NCI-H1694 (cell line): ENCODE measurements at places on chromosomes 11 and 22.

- no peak for DNase-seq
Observed at GRCh38 chr11:79007771-79008402, 432.9 kb downstream of the TENM4 start.

DNA sequence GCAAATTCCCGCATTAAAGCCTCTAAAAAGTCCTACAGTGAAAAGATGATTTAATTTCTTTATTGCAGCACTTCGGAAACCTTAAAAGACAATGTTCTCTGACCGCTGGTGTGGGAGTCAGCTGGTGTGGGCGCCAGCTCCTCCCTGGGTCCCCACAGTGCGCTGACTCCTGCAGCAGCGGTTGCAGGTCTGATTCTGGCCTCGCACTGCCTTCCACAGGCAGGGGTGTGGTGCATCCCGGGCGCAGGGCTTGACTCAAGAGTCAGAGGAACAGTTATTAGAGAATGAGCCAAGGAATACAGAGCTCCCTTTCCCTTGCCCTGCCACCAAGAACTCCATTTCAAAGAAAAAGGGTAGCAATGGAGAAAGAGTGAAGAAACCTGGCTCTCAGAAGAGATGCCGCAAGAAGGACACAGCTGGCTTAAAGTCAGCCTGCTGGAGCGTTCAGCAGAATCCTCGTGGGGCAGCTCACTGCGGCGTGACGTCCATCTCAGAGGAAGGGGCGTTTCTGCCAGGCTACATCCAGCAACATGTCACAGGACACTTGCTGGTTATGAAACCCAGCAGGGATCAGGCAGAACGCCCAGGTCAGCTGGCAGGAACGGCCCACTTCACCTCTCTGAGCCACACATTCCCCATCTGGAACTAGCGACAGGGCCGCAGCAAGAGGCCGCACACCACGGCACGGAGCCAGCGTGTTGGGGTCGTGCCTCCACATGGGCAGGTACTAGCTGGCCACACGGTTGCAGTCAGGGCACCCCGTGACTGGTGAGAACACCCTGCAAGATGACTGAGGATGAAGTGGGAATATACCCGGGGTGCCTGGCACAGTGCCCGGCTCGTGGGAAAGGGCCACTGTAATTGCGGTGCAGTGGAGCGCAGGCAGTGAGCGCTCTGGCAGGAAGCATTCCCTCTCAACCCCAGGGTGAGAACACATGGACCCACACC lies 18.1 kb upstream of the EFCAB6 start:
- no peak for DNase-seq

- no peak for DNase-seq
Observed at GRCh38 chr11:126363706-126364248, 8.3 kb downstream of the ST3GAL4 start.

DNA sequence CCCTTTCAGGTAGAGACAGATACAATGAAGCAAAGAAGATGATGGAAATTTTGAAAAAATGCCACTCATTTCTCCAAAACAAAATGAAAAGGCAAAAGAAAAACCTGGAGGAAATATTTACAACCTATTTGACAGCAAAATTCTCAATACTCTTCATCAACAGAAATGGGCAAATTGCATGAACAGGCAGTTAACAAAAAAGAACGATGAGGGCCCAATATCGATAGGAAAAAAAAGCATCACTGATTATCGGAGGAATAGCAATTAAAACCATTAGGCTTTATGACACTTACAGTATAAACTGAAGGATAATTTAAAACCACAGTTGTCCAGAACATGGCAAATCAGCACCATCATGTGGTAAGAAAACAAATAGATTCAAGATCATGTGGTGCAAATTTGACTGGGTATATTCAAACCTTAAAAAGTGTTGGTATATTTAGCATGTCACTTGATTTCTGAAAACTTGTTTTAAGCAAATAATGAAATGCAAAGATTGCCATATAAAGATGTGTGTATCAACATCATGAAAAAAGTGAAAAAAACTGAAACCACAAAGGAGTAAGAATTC lies 222.9 kb downstream of the BRD1 start:
- no peak for DNase-seq

DNA sequence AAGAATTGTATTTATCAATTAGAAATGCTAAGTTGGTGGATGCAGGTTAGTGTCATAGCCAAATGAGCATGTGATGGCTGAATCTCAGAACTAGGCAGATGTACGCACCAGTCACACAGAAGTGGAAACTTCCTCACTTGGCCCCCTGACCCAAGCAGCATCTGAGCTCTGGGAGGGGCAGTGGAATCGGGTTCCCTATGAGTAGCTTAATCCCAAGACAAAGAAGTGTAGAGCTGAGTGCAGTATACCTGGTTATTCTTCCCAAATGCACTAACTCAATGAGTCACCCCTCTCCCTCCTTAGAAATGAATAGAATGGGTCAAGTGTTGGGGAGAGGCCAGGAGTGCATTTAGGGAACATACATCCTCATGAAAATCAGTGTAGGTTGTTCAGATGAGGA lies 224.6 kb downstream of the FAT3 start:
- no peak for DNase-seq

- DNase-seq, result no peak
Observed at GRCh38 chr11:64185175-64185692, 737 bp upstream of the STIP1 start.

DNA sequence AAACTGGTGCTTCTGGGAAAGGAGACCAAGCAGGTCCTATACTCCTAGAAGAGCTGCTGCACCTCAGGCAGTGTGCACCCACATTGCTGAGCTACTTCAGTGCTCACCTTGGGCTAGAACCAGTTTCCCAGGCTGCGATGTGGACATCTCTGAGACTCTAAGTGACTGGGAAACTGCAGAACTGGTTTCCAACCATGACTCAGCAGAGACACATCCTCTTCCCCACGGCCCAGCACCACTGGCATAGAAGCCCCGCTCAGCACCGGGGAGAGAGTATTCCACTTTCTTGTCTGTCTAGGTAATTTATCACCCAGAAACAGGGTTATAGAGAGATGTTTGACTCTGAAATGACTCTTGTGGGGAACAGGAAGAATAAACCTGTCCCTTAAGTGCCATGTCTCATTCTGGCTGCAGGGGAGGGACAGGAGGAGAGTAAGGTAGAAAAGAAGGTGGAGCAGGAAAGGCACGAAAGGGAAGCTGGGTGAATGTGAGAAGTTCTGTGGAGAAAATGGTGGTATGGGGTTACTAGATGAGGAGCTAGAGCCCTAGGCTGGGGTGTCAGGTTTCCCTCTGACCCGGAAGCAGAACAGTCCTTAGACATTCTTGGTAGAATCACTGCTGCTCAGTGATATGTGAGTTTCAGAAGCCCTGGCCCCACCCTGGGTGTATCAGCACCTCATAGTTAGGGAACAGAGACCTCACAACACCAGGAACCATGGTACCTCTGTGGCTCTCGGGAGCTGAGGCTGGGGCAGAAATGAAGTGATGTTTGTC lies 340.4 kb upstream of the NCAM1 start:
- no peak for DNase-seq

DNA sequence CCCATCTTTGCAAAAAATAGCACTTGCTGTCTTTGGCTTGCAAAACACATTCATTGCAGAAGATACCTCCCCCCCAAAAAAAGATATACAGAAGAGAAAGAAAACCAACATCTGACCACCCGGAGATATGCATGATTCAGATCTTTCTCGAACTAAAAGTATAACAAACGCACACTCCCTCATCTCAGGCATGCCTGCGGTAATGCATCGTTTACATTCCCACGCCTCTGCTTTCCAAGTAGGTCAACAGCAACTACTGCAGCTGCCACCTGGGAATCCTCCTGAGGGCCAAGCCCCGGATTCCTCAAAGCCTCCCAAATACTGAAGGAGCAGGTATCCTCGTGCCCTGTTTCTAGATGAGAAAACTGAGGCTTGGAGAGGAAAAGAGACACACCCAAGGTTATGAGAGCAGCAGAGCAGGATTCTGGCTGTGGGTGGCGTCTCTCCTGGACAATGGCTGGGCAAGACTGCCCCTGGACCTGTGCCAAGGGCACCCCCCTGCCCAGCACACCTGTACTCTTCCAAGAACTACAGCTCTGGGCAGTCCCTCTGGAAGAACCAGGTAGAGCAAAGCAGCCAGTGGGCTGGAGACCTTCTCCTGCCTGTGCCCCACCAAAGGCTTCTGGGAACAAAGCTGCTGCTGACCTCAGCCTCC lies 38.1 kb downstream of the NUP50 start:
- DNase-seq, result no peak

DNA sequence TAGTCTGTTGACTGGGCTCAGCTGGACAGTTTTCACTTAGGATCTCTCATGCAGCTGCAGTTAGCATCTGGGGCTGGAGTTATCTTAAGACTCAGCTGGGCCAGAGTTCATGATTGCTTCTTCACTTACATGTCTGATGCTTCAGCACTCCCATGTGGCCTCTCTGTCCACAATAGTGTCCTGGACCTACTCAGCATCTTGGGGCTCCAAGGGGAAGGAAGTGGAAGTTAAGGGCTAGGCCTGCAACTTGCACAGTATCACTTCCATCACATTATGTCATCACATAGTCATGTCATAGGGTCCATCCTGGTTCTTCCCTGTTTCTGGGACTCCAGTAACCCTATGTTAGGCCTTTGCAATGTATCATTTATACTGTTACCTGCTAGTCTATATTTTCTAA lies 115.9 kb downstream of the C11orf65 start:
- DNase-seq, result no peak

GRCh38 chr11:61771195-61771894 lies 18.9 kb downstream of the MYRF start:
- DNase-seq, result no peak

DNA sequence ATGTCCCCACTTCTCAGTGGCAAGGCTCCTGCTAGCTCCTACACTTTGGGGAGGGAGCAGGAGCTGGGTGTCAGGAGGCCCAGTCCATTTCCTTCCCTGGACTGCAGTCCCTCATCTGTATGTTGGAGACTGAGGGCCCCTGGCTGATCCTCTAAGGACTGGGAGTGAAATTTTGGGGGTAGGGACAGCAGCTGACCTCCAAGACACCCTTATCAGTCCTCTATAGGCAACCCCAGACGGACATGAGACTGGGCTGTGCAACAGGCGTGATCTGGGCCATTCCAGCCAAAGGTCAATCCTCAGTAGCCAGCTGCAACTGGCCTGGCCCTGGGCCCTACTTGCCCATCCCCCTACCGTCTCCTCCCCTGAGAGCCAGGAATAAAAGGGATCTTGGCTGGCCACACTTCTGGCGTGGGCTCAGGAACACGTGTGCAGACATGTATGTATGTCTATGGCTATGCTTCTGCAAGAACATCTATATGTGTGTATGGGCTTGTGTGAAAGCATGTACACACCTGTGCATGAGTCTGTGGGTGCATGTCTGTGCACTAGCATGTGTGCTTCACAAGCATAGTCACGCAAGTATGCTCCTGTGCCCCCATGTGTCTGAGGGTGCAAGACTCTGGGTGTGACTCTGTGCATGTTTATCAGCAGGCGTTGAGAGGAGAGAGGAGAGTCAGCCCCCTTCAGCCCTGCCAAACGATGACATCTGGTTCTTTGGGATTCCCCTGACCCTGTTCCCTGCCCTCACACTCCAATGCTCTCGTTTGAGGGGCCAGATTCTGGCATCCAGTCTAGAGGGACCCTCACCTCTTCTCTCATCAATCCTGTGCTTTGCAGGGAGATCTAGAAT lies 24.6 kb upstream of the DGAT2 start:
- DNase-seq, result no peak
